ENCODE measurements at places on chromosomes 13 and 19.

DNA sequence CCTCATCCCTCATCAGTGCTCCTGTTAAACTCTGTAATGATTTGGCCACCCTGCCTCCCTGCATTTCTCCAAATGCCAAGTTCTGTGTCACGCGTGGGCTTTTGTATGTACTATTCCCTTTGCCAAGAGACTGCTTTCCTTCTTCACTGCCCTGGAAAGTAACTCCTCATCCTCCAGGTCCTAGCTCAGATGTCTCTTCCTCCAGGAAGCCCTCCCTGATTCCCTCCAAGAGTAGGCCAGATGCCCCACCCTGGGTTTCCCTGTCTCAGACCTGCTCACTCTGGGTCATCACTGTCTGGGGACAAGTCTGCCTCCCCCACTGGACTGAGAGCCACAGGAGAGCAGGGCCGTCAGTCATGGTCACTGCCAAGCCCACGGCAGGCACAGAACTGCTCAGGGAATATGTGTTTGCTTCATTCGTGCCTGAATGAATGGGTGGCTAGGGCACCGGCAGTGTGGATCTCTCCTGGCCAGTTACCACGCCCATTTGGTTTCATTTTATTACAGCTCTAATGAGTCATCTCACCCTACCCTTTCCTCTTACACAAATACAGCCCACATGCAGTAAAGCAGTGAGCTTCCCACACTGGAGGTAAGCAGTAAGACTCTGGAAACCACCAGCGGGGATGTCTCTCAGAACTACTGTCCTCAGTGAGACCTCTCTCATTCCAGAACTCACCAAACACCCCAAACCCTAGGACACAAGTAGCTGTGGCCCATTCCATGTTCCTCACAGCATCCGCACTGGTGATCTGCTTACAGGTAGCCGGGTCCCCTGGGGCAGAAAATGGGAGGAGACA is 12.1 kb upstream of the GPR4 start:
- no peak for DNase-seq

DNA sequence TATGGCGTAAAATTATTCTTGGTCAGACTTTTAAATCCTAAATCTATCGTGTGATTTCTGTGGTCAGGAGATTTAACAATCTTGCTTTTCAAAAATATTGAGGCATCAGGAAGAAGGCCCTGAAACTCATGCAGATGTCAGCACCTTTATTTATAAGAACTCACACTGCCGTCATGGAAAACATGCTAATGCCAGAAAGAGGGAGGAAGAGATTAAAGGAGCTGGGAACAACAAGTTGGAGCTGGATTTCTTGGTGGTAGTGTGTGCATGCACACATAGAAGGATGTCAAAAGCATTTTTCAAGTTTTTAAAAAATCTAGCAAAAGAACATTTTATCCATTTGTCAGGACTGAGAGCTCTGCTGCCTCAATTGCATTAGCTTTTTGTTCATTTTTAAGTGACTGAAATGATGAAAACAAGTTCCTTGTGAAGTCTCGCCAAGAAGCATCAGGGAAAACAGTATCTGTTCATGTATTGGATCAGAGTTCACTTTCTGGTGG is 342.5 kb downstream of the SPRY2 start:
- DNase-seq, result no peak

DNA sequence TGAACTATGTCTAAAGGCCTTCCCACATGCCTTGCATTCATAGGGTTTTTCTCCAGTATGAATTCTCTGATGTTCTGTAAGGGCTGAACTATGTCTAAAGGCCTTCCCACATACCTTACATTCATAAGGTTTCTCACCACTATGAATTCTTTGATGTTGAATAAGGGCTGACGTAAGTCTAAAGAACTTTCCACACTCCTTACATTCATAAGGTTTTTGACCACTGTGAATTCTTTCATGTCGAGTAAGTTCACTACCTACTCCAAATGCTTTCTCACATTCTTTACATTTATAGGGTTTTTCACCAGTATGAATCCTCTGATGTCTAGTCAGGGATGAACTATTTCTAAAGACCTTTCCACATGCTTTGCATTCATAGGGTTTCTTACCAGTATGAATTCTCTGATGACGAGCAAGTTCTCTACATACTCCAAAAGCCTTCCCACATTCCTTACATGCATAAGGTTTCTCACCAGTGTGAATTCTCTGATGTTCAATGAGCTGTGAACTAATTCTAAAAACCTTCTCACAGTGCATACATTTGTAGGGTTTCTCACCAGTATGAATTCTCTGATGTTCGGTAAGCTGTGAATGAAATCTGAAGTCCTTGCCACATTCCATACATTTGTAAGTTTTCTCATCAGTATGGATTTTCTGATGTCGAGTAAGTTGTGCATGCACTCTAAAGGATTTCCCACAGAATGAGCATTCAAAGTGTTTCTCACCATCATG is 19.1 kb upstream of the ZNF260 start:
- no peak for DNase-seq

DNA sequence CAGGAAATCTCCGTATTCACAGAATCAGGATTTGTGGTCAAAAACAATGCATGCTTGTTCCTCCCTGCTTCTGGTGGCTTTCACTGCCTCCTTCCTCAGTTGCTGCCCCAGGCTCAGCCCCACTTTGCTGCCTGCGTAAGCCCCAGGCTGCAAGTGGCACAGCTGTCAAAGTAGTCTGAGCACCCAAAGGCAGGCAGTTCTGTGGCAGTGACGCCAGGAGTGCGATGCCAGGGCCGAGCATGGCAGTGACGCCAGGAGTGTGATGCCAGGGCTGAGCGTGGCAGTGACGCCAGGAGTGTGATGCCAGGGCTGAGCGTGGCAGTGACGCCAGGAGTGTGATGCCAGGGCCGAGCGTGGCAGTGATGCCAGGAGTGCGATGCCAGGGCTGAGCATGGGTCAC is 77.3 kb upstream of the GPR183 start:
- no peak for DNase-seq

DNA sequence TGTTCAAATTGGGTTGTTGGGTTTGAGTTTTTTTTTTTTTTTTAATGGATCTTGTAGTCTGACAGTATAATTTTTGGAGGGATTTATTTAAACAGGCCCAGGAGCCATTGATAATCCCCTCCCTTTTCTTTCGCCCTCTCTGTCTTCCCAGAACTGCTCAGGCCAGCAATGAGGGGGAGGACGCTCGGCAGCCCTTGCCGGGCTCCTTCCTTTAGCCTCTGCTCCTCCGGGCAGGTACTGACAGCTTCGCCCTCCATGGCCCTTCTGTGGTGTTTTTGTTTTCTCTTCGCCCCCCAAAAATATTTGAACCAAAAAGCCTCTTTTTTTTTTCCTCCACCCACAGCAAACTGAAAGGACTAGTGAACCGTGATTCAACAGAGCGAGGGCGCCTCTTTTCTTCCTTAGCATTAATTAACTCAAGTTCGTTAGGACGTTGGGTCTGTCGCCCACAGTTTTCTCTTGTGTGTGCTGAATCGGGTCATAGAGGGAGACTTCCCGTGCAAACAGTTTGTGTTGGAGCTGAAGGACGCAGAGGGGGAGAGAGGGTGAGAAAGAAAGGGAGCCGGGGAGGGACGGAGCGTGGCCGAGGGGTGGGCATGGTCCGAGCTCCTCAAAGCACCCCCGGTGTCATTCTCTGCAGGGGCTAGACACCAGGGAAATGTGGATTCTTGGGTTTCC is 21.5 kb downstream of the NFIX start:
- no peak for DNase-seq

DNA sequence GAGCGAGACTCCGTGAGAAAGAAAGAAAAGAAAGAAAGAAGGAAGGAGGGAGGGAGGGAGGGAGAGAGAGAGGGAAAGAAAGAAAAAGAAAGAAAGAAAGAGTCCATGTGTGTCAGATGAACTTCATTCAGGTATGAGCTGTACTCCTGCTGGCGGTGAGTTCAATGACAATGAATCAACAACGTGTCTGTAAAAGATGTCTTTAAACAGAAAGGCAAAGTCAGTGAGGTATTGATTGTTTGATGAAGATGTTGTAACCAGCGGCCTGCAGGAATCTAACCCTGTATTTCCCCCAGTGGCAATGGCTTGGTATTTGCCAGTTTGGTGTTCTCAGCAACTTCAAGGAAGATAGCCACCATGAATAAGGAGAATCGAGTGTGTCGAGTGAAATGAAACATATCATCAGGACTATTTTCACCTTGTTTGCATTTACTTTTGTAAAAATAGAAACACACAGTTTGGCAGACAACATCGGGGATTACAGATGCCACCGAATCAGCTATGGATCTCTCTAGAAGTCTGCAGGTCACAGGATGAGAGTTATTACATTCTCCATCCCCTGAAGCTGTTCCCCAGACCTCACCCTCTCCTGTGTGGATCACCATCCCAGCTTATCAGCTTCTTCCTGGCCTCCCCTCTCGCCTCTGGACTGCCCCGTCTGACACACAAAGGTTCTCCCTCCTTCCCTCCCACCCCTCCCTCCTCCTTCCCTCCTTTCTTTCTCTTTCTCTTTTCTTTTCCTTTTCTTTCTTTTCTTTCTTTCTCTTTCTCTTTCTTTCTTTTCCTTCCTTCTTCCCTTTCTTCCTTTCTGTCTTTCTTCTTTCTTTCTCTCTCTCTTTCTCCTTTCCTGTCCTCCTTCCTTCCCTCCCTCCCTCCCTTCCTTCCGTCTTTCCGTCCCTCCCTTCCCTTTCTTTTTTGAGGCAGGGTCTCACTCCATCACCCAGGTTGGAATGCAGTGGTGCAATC is 8.2 kb upstream of the SBK3 start:
- no peak for DNase-seq

GRCh38 chr13:61768175-61768574 is 352.5 kb upstream of the PCDH20 start:
- DNase-seq, result no peak

GRCh38 chr19:12865746-12866415 is 15.4 kb downstream of the DNASE2 start:
- DNase-seq, result no peak

GRCh38 chr19:55284405-55285058 is 735 bp downstream of the BRSK1 start:
- peak; percentile 66 for DNase-seq

GRCh38 chr13:34942732-34943435 is 814 bp downstream of the NBEA start:
- DNase-seq, result peak; percentile 69

All from SK-N-SH (cell line).